ENCODE measurements at places on chromosomes 4 and X. TPM values are rescaled to one million over a fixed set of nuclear protein-coding genes. Genes with fewer than 3 reads are reported as not detected.

CT45A10 gene
- not detected for total RNA-seq

ARHGEF6 gene
- total RNA-seq: 8.9 TPM

GAGE12J gene
- not detected for total RNA-seq

NUP54 gene
- total RNA-seq: 43.4 TPM

CCNB3 gene
- 0.13 TPM for total RNA-seq

LRP2BP gene
- 0.51 TPM for total RNA-seq

TEX13B gene
- total RNA-seq: not detected

BEND2 gene
- total RNA-seq: not detected

AWAT2 gene
- 0.51 TPM for total RNA-seq

CNGA1 gene
- total RNA-seq: not detected

SLIT2 gene
- total RNA-seq: 0.13 TPM

KCNE5 gene
- 0.13 TPM for total RNA-seq

SAGE1 gene
- not detected for total RNA-seq

PAGE2B gene
- total RNA-seq: not detected

TLR3 gene
- total RNA-seq: 0.51 TPM

PNMA5 gene
- total RNA-seq: not detected

HSFX1 gene
- 0.26 TPM for total RNA-seq

HMGN5 gene
- 1.1 TPM for total RNA-seq

GSX2 gene
- total RNA-seq: not detected

TMEM144 gene
- total RNA-seq: 2.1 TPM

IL2 gene
- not detected for total RNA-seq

ARSD gene
- 29.7 TPM for total RNA-seq

LRRC66 gene
- total RNA-seq: under 0.01 TPM

CRLF2 gene
- under 0.01 TPM for total RNA-seq

FAM47A gene
- not detected for total RNA-seq

CENPE gene
- total RNA-seq: 7.0 TPM

SPACA5 gene
- not detected for total RNA-seq

NEIL3 gene
- total RNA-seq: 2.3 TPM

PRRG1 gene
- total RNA-seq: 14.2 TPM

- no peak for DNase-seq
Observed at GRCh38 chr4:102783006-102783405, 22.2 kb upstream of the MANBA start.

GRCh38 chrX:148784856-148785255, 284.4 kb downstream of the AFF2 start:
- no peak for DNase-seq

- DNase-seq: no peak
Observed at GRCh38 chrX:126137899-126138298, 28.2 kb downstream of the DCAF12L2 start.

DNA sequence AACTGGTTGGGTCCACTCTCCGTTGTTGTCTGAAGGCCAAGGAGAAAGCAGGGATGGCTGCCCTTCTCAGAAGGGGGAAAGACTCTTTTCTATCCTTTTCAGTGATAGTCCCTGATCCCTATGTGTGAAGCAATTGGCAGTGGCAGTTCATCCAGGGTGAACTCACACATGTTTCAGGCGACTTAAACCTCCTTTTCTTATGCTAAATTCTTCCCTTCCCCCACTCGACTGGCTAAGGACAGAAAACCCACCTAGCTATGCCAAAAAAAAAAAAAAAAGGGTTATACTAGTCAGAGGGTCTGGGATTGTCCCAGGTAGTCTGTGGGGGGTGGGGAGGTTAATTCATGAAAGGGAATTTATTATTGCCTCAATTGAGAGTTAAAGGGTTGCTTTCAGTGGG, 12.2 kb upstream of the ZNF280C start:
- no peak for DNase-seq

GRCh38 chr4:56211202-56211601, 176.1 kb downstream of the AASDH start:
- no peak for DNase-seq

GRCh38 chr4:76809594-76810305, 88.2 kb downstream of the SOWAHB start:
- DNase-seq: no peak

- DNase-seq: no peak
Observed at GRCh38 chrX:56795309-56795868, 66.3 kb downstream of the NBDY start.

- no peak for DNase-seq
Observed at GRCh38 chr4:41873380-41874295, 61.6 kb upstream of the TMEM33 start.

DNA sequence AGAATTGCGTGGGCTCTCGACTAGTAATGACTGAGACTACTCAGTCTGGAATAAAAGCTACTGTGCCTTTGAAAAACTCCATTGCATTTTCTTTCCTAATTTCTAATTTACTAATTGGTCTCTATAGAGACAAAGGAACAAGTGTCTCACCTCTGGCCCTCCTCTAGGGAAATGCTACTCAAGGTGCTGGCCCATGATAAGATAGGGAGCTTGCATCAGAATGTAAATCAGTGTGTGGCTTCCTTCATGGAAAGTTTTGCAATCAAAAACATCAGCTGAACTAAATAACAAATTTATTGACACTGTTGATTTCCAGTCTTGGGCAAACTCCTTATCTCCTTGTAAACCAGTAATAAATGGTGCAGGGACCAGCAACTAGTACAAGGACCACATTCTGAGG, 81.8 kb downstream of the SRPX start:
- no peak for DNase-seq

GRCh38 chr4:42910459-42910858, 17.9 kb downstream of the GRXCR1 start:
- no peak for DNase-seq

- DNase-seq: no peak
Observed at GRCh38 chrX:150542846-150543229, 25.6 kb upstream of the MTM1 start.

DNA sequence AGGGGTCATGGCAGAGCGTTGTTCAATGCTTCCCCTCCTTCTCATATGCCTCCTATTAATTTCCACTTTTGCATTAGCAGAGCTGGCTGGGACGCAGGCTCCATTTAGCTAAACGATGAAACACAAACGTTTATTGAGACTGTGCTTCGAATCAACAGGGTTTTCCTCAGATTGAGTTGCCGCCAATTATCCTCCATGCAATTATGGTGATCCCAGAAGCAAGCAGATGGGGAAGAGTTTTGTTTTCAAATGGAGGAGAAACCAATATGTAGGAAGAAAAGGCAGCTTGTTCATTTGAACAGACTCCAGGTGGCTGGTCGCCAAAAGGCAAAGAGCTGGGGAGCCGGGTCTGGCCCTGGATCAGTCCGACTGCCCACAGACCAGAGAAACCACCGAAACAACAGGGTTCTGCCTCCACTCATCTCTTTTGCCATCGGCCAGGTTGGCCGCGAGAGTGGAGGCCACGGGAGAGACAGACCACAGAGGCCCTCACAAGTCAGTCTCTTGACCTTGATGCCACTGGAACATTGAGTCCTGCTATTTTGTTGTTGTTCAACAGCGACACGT, 184.8 kb downstream of the GBA3 start:
- no peak for DNase-seq

- no peak for DNase-seq
Observed at GRCh38 chr4:86961116-86961515, 26.3 kb downstream of the AFF1 start.

DNA sequence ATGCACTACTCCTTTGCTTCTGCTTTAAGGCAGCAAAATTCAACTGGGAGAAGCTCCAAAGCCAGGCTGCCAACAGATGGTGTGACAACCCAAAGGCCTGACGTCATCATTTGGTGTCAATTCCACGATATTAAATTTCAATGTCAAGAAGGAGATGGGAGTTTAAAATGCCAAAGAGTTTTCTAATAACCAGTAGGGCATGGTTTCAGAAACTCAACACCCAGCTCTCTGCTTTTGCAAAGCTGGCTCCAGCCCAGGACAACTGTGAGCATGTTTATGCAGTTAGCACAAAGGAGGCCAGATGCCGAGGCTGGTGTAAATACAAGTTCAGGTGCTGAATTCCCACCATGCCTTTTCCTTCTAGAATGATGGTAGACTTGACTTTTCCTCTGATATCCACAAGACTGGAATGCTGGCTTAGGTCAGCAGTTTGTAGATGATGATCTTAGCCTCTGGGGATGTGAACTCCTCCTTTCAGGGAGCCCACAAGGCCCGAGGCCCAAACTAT, 67.3 kb downstream of the AFAP1 start:
- no peak for DNase-seq

GRCh38 chrX:100926453-100926852, 2.3 kb downstream of the XKRX start:
- DNase-seq: no peak

DNA sequence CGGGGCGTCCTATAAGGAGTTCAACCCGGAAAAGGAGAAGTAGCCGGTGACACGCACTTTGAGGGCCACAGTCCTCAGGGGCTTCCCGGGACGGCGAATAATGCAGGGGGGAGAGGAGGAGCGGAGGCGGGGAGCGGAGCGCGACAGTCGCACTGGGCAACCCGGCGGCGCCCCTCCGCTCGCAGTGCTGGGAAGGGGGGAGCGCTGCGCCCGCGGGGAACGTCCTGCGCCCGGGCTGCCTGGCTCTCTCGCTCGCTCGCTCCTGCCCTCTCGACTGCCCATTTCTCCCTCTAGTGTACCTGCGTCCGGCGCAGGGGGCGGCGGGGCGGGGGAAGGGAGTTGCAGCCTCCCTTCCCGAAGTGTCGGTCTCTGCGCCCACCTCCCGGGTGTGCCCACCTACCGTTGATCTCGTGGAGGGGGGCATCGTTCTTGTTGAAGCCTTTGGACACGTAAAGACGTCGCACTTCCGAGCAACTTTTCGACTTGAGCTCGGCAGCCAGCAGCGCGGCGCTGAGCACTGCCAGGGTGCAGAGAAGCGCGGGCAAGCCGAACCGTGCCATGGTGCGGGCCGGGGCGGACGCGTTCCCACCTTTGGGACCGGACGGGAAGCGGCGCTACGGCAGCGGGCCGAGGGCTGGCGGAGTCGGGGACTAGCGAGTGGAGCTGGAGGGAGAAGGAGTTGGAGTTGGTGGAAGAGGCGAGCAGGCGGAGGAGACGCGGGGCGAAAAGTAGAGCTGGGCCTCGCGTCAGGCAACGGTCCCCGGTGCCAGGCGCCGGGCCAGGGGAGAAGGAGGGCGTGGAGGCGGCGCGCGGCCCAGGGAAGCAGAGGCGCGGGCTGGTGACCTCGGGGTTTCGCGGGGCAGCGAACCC, 648 bp downstream of the GPC4 start:
- DNase-seq: no peak

DNA sequence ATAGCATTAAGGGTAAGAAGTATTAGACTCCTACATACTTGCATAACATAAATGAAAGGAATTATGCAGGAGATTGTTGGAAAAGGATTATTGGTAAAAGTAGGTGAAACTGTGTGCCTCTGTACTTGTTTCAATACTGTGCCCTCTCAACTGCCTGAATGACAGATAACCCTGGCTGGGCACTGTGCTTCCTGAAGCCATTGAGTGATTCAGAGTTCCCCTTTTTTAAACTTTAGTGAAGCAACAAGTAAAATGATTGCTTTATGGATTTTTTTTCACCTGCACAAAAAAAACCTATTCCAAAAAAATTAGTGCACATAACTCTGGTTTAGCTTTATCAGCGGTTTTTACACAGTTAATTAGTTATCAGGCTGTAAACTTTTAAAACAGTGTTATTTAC, 204.8 kb downstream of the TRAM1L1 start:
- no peak for DNase-seq

DNA sequence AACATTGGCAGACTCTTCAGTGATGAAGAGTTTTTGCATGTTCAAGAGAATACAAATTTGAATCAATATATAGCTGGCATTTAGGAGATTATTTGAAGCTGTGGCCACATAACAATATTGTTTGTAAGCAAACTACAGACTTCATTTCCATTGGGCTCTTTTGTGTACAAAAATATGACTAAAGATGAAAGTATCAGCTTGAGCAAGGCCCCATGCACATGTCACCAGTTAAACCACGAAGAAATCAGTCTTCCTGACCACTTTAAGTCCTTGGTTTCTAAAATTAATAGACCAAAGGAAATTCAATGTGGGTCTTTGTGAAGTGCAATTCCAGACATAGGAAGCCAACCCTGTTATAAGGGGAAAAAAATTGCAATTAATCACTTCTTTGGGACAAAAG, 1664.6 kb upstream of the ADGRL3 start:
- no peak for DNase-seq

DNA sequence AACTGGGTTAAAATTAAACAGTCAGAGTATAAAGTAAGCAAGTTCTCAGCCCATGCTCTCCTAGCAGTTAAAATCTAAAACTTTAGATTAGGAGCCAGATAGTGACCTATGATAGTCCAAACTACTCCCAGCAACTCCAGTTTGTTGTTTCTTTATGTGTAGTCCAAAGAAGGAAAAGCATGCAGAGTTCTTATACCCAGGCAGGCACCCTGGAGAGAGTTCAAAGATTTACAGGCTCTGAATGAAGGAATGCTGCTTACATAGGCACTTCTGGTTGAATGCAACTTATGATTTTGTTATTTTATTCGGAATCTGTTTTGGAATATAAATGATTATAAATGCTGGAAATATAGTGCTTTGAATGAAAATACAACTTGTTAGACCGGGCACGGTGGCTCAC, 67.2 kb downstream of the GPAT3 start:
- DNase-seq: no peak

GRCh38 chr4:59200992-59201391, 1999.1 kb upstream of the ADGRL3 start:
- no peak for DNase-seq

- no peak for DNase-seq
Observed at GRCh38 chr4:87116231-87116630, 104.2 kb downstream of the KLHL8 start.

DNA sequence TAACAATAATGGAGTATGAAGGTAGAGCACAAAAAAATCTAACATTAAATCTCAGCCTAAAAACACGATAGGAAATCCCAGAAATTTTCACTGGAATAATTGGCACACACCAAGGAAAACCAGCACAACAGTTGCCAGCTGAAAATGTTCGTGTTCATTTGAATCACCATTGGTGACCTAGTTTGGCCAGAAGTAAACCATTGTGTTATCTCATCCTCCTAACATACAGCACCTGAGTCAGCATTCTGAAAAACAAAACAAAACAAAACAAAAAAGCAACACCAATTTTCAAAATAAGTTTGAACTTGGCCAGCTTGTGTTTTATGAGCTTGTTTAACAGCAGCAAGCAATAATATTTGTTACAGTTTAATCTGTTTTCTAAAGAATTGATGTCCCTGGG, 41.1 kb downstream of the UCHL1 start:
- DNase-seq: peak; percentile 80

GRCh38 chr4:26574563-26574962, 9.3 kb upstream of the TBC1D19 start:
- no peak for DNase-seq

GRCh38 chr4:173159791-173160190, 8.8 kb upstream of the GALNT7 start:
- no peak for DNase-seq

GRCh38 chr4:174928174-174928573, 10.0 kb downstream of the ADAM29 start:
- no peak for DNase-seq

DNA sequence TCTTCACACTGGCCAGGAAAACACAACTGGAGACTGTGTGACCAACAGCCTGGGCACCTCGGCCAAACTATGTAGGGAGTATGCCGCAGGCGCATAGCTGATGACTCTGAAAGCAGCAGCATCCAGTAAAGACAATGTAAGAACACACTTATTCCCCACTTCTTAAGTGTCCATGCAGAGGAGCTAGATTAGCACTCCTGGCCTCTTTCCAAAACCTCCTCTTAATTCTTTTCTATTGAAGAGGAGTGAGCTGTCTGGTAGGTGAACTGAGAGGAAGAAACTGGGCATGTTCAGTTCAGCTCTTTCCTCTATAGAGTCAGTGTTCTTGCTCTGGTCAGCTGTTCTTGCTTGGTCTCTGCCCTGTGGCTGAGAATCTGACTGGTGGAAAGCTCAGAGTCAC, 21.1 kb downstream of the NMU start:
- no peak for DNase-seq

Data from dermis microvascular lymphatic vessel endothelial cell (primary cell).